ENCODE measurements at places on chromosomes 2 and 18.

GRCh38 chr18:55105873-55106272 lies 146.6 kb upstream of the CCDC68 start:
- no peak for DNase-seq

DNA sequence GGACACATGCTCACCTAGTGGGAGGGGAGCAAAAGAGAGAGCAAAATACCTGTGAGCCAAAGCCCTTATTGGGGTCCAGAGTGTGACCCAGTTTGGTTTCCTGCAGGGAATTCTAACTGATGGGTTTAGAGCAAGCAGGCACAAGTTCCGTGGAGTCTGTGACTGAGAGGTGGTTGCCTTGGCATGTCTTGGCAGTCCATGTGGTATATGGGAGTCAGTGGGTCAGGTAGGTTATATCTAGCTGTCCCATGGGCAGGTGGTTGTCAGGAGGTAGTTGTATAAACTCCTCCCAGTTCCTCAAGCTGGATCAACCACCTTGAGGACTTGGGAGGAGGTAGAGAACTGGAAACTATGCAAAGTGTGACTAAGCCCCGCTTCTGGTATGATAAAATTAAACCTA lies 452.8 kb upstream of the VWC2L start:
- DNase-seq: no peak

GRCh38 chr2:73998933-73999332 lies 14.2 kb downstream of the TET3 start:
- DNase-seq: no peak

DNA sequence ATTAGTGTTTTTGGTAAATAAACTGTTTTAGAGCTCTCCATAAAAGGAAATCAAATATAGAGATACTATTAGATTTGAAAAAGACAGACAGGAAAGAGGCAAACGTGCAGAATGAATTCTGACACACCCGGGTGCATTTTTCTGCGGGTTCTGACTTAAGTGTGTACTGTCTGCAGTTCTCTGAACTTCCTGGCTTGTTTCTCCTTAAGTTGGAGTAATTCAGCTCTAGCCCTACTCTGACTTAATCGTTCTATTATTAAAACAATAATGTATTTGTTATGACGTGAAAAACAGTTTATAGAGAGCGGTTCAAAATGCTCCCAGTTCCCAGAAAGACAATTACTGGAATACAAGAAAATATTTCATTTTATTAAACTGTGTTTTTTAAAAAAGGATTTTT lies 305.9 kb downstream of the ARHGAP15 start:
- no peak for DNase-seq

DNA sequence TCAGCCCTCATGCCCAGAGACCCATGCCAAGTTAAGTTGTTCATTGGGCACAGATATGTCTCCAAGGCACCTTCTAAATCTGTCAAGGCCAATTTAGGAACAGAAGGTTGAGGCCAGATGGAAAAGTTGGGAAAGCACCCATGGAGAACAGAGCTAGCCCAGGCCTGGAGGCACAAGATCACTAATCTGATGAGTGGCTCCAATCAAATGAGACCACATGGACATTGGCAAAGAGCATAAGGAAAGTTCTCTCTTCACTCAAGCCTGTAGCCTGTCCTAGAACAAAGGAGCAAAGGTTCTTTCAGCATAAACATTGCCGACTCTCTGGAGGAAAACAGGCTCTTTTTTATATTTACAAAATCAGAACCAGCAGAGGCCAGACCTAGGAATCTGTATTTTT lies 154.8 kb downstream of the RNF152 start:
- DNase-seq: no peak

GRCh38 chr2:223929571-223930102 lies 15.5 kb downstream of the WDFY1 start:
- no peak for DNase-seq

- DNase-seq: no peak
Measured at GRCh38 chr2:134155134-134155533, 98.7 kb upstream of the MGAT5 start.

DNA sequence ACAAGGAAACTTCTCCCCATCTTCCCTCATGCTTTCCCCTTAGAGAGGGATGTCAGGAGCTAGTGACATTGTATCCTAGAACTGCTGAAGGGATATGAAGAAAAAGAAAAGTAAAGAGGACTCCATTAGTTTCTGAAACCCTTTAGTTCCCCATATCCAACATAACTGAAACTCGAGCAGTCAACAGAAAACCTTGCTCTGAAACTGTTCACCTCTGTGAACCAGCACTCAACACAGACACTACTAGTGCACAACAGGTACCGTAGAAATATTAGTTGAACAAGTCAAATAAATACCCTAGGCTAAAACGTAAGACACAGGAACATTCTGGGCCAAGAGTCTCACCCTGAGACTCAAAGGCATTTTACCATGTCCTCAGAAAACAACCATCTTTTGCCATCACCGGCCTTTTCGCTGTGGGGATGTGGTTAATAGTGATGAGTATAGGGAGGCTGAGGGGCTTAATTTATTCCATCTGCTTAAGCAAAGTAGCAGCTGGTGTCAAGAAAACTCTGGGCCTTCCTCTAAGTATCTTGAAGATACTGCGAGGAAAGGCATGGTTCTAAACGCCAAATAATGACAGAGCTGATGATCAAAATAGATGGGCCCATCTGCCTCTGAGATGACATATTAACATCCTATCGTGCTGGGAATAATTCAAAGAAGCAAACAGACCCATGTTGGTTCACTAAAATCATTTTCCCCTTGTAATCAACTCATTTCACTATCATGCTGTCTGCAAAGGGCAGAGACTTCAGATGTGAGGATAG lies 156.8 kb downstream of the STK39 start:
- DNase-seq: no peak

- DNase-seq: no peak
Measured at GRCh38 chr2:204871231-204871953, 326.1 kb downstream of the PARD3B start.

DNA sequence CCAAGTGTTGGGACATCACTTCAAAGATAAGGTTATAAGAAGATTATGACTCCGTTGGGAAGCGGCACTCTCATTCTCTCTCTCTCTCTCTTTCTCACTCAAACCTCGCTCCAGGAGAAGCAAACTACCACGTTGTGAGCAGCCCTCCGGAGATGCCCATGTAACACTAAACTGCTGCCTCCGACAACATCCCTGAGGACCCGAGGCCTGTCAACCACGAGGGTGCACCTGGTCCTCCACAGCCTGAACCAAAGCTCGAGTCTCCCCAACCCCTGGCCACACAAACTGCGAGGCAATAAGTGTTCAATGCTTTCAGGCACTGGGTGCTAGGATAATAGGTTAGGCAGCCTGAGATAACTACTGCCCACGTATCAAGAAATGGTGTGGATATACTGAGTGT lies 654.5 kb upstream of the ID2 start:
- DNase-seq: no peak

DNA sequence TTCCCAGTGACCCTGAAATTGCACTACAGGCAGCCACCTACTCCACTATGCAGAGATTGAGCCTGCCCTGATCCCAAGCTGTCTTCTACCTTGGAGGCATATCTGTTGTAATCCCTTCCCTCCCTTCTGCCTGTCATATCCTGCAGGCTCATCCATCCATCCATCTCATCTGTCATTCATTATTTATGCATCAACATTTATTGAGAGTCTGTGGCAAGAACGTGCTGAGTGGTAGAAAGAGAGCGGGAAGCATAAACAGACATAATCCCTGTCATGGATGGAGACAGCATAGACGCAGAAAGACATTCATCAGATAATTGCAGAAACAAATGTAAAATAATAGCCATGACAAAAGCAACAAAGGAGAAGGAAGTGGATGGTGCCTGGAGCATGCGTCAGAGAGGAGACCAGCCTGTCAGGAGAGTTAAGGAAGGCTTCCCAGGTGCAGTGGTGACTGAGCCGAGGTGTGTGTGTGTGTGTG lies 110.7 kb upstream of the STPG4 start:
- no peak for DNase-seq

DNA sequence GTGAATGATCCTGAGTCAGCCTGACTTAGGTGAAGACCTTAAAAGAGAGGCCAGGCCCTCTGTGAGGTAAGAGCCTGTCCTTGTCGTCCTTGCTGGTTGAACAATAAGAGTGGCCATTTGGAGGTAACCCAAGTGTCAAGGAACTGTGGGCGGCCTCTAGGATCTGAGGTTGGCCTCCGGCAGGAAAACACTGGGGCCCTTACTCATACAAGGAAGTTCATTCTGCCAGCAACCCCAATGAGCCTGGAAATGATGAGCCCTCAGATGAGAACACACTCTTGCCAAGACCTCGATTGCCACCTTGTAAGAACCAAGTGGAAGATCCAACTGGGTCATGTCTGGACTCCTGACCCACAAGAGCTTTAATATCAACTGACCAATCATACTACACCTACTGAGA lies 95.5 kb upstream of the LRATD1 start:
- DNase-seq: no peak

- DNase-seq: no peak
Measured at GRCh38 chr2:126660971-126661370, 5.0 kb downstream of the GYPC start.

- DNase-seq: no peak
Measured at GRCh38 chr2:94923196-94923595, 52.0 kb downstream of the TEKT4 start.

DNA sequence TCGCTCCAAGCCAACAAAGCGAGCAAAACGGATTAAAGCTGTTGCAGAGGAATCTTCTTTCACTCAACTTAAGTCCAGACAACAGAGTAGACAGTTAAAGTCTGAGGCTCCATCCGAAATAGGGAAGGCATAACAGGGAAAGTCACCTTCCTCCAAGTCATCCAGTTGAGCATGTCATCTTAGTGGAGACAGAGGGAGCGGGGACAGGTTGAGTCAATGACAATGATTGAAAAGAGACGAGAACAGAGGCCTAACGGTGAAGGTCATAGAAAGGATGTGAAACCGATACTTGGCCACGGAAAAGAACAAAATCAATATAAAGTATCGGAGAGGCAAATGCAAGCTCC lies 455 bp downstream of the C18orf32 start:
- DNase-seq: no peak

- DNase-seq: no peak
Measured at GRCh38 chr2:11622611-11623010, 47.4 kb downstream of the NTSR2 start.

DNA sequence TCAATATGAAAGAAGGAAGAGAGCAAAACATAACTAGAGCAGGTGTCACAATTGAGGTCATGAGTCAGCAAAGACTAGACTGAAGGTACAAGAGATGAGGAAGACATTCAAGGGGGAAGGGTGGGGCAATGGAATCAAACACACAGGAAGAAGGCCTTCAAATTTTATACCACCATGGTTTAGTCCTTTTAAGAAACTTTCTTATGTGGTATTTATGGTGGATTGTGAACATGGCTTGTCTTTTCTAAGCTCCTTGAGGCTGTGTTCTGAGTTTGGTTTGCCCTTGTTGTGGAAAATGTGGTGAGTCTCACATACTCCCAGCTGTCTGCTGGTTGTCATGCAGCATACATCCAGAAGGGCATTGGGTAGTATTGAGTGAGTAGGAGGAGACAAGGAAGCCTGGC lies 62.1 kb downstream of the NABP1 start:
- no peak for DNase-seq

DNA sequence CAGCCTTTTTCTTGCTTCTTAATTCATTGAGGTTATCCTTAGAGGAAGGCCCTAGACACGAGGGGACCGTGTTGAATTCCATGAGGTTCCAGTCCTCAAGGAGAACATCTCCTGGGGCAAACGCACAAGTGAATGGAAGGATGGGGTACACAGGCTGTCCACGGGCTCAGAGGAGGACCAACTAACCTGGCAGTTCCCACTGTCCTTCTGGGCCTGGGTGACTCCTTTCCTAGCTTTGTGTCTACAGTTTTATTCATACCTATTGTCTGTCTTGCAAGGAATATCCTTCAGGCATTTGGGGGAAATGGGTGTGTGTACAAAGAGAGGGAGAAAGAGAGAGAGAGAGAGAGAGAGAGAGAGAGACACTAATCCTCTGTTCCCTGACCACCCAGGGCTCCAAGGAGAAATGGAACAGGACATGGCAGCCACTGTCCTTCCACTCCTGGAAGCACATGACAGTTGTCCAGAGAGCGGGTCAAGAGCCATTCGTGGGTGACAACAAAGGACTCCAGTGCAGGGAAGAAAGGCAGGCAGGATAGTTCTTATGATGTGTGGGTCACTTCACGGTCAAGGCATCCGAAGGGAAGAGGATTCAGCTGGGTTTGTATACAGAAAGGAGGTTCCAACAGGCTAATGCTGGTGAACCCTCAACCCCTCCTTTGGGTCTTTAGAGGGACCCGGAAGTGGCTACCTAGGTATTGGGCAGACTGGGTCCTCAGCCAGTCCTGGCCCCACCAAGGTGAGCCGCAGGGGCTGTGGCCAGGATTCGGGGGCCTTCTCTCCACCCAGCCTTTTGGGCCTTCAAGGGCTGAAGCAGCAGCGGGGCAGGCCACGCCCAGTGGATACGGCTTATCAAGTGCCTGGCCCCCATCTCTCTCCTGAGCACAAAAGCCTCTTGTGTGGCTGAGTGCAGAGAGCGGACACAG lies 150.6 kb downstream of the MYCN start:
- DNase-seq: no peak

DNA sequence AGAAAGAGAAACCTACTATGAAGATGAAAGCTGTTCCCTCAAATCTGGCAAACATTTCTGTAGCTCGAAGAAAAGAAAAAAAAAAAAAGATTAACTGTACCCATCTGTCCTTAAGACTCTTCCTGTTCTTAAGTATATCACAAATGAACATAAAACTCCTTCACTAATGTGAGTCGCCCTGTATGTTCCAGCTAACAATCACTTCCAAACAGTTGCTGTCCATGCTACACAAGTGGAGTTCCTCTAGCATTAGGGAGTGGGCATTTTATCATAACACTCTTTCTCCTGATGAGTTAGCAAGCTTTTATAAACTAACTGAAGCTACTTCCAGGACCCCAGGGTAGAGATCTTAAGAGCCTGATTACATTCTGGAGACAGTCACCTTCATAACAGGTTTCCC lies 5.8 kb downstream of the CUL3 start:
- no peak for DNase-seq

DNA sequence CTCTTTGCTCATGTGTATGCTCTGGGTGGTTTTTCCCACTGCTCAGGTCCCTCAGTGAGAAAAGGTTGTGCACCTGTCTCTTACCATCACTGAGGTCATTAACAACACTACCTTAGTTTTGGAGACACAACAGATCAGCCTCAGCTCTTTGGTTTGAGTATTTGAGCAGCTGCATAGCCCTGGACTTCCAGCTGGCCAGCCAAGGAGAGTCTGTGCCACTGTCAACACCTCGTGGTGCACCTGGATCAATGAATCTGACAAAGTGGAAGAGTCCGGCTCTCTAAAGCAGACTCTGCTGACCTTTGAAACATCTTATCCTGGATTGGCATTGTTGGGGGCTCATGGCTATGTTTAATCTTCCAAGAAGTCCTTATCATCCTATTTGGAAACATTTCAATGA lies 30.0 kb downstream of the SERPINB8 start:
- DNase-seq: no peak

DNA sequence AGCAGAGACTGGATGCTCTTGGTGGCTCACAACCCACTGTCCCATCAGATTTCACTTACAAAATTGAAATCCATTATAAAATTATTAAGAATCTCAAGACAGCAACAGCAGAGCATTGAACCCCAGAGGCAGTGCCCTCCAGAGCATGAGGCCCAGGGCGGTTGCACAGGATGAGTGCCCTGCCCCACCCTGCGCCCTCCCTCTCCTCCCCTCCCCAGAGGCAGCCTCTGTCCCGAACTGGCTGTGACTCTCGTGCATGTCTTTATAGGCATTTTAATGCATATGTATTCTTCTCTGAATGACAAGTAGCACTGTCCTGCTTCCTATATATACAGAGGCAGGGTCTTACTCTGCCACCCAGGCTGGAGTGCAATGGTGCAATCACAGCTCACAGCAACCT lies 10.4 kb downstream of the MFSD2B start:
- DNase-seq: no peak
